MCF 10A (cell line): ENCODE measurements at places on chromosomes 1 and 21. TPM values are rescaled to one million over a fixed set of nuclear protein-coding genes. Genes with fewer than 3 reads are reported as not detected.

- no peaks in the 10 kb centered on the region for H3K27me3 ChIP-seq
- H3K4me3 ChIP-seq, result no peak overlapping the region
- H3K27ac ChIP-seq, result peak overlapping the region; percentile 10
- H3K36me3 ChIP-seq, result peaks cover 53% of the 10 kb centered on the region
- no peak for DNase-seq
Observed at GRCh38 chr1:161174911-161175310, 2.4 kb downstream of the B4GALT3 start.

- H3K4me1 ChIP-seq, result no peaks in the 10 kb centered on the region
- no peaks in the 10 kb centered on the region for H3K27me3 ChIP-seq
- no peak overlapping the region for H3K4me3 ChIP-seq
Observed at GRCh38 chr1:209723756-209724693, 19.4 kb downstream of the HSD11B1 start.

DNA sequence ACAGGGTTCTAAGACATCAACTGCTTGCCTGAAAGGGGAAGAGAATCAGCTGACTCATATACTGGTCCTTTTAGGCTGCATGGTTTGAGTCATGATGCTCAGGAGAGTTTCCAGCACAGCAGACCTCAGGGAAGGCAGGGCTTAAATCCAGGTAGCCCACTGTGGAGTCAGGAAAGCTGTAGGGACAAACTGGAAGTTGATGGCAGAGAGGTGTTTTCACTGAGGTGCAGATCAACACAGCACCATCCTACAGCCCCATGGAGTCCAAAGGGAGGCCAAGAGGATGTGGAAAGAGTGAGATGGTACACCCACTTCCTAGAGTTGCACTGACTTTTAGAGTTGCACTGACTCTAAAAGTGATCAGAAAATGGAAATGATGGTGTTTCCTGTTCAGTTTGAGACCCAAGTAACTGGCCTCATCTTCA is 252.4 kb upstream of the DUSP10 start:
- no peak overlapping the region for H3K4me3 ChIP-seq
- H3K36me3 ChIP-seq, result no peaks in the 10 kb centered on the region
- DNase-seq, result no peak
- peaks cover 44% of the 10 kb centered on the region for H3K4me1 ChIP-seq
- no peaks in the 10 kb centered on the region for H3K27me3 ChIP-seq
- no peak overlapping the region for H3K27ac ChIP-seq

- no peak overlapping the region for H3K4me3 ChIP-seq
- peaks cover 10% of the 10 kb centered on the region for H3K4me1 ChIP-seq
- no peak overlapping the region for H3K27ac ChIP-seq
- H3K36me3 ChIP-seq, result no peaks in the 10 kb centered on the region
- no peaks in the 10 kb centered on the region for H3K27me3 ChIP-seq
Observed at GRCh38 chr1:52602856-52603600, 857 bp downstream of the GPX7 start.

DNA sequence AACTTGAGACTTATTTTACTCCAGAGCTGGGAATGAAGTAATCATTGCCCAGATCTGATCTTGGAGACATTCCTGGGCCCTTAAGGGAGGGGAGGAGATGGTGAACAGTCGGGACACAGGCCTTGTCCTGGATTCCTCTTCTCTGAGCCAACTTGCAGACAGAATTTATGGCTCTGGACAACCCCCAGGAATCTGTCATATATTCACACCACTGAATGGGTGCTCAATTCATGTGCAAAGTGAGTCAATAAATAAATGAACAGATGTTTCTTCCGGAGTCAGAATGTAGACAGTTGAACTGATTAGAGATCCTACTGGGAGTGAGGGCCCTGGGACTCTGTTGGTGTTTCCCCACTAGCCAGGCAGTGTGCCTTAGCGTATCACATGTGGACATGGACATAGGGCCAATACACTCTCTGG is 2.6 kb downstream of the TUFT1 start:
- peaks cover 51% of the 10 kb centered on the region for H3K36me3 ChIP-seq
- DNase-seq, result peak; percentile 81
- H3K4me3 ChIP-seq, result peak overlapping the region; percentile 96
- no peaks in the 10 kb centered on the region for H3K27me3 ChIP-seq

GRCh38 chr1:100896481-100896982 is 642 bp downstream of the SLC30A7 start:
- H3K27ac ChIP-seq, result peak overlapping the region; percentile 99
- H3K4me1 ChIP-seq, result peaks cover 6% of the 10 kb centered on the region
- peak; percentile 69 for DNase-seq
- no peaks in the 10 kb centered on the region for H3K27me3 ChIP-seq
- H3K4me3 ChIP-seq, result peak overlapping the region; percentile 96
- peaks cover 32% of the 10 kb centered on the region for H3K36me3 ChIP-seq

The DYNLT5 gene
- total RNA-seq, result not detected in 2 replicates

The FAM72C gene
- 8.1 and 13.1 TPM in 2 replicates for total RNA-seq
